ENCODE measurements at places on chromosomes 1 and 21.

DNA sequence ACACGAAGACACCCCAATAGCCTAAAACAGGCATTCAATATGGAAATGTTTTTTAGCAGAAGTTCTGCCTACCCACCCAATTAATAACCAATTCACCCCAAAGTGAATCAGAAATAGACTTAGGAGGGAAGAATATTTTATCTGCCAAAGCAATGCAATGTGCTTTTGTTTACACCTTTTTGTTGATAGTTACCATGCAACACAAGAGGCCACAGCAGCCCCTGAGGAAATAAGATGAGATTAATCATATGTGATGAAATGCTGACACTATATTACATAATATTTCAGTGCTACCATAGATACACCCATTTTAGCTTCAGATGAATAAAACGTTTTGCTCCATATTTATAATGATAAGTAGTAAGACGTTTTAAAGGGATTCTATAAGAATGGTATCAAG is 60.9 kb upstream of the RGS2 start:
- DNase-seq = no peak

DNA sequence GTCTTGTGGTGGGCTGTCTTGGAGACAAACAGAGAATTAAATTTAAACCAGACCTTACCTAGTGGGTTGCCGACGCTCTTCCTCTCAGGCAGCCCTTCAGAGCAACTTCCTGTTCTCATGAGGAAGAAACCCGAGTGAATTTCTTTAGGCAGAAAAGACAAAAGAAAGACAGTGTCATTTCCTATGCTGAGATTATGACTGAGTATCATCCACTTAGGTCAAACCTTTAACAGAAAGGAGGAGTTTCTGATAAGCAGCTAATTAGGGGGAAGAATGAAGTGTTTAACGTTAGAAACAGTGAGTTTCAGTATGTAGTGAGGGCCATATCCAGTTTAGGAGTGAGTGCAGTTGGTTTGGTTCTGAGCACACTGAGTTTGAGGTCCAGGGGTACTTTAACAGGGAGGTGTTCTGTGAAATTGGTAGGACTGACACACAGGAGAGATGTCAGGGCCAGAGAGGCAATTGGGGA is 38.7 kb downstream of the FASLG start:
- no peak for DNase-seq

DNA sequence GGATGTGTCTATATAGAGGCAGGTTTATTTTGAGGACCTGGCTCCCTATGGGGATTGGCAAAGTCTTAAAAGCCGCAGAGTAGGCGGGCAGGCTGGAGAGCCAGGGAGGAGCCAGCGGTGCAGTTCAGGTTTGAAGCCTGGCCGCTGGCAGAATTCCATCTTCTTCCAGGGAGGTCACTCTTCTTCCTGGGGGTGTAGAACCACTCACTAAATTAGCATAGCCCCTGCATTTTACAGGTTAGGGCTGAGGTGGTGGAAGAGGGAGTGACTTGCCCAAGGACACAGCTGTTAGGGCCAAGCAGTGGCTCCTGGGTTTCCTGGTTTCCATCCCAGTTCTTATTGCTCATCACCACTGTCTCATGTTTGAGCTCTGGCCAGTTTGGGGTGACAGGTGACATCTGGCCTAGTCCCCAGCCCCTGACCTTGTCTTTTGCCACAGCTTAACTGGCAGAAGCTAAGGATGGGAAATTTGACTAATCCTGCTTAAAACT is 1.4 kb downstream of the PINK1 start:
- DNase-seq = peak; percentile 75

- no peak for DNase-seq
These were observed 54.7 kb downstream of the PACC1 start for GRCh38 chr1:212359794-212360479.

DNA sequence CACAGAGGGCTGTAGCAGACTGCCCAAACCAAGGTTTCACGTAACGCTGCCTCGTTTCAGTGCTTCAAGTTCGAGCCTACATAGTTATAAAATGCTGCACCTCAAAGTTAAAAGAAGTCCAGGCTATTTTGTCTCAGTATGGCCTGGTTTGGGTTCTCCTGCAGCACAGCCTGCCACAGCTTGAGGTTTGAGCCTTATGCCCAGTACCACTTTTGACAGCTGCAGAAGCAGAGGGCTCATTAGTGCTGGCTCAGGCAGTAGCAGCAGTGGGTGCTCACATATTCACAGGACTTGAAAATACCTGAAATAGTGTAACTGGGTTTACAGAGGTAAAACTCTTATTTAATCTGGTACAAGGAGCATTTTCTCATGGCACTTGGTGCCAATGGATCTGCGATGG is 15.3 kb downstream of the SPATA46 start:
- no peak for DNase-seq

- DNase-seq = no peak
These were observed 7.3 kb downstream of the F11R start for GRCh38 chr1:161013488-161014230.

DNA sequence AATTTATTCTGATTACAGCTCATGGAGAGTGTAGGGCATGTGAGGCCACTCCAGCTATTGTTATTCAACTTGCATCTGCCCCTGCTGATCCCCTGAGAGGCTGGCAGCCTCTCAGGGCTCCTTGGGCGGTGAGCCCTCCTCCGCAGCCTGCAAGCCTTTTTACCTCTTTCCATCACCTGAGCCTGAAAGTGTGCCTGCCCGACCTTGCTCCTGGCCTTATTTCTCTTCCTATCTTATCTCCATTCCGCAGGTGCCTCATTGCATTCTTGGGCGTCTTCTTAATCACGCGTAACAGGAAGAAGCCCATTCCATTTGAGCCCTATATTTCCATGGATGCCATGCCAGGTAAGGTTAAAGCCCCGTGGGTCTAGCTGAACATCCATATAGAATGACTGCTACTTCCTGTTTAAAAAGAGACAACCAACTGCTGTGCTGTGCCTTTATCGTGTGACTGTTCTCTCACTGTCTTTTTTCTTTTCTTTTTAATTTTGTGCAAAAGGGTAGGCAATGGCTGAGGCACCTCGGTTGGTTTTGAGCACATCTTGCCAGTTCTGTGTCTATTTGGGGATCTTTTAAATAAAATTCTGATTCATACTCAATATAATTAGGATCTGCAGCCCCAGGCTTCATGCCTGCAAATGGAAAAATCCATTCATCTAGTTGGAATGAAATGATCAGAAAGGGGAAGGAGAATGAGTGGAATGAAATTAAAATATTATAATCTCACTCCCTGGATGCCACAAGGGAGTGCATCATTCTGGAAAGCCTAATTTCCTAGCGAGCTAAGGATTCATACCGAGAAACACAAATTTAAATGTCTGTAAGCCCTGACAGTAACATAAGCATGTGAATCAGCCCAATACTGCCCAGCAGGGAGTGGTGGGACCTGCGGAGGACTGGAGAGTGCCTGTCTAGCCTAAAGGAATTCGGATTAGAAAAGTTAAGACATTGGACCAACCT is 38.6 kb upstream of the RCAN3 start:
- DNase-seq = peak; percentile 76

- no peak for DNase-seq
These were observed 178.3 kb downstream of the RERE start for GRCh38 chr1:8639148-8639547.

GRCh38 chr21:17834639-17835354 is 15.6 kb upstream of the C21orf91 start:
- DNase-seq = no peak

DNA sequence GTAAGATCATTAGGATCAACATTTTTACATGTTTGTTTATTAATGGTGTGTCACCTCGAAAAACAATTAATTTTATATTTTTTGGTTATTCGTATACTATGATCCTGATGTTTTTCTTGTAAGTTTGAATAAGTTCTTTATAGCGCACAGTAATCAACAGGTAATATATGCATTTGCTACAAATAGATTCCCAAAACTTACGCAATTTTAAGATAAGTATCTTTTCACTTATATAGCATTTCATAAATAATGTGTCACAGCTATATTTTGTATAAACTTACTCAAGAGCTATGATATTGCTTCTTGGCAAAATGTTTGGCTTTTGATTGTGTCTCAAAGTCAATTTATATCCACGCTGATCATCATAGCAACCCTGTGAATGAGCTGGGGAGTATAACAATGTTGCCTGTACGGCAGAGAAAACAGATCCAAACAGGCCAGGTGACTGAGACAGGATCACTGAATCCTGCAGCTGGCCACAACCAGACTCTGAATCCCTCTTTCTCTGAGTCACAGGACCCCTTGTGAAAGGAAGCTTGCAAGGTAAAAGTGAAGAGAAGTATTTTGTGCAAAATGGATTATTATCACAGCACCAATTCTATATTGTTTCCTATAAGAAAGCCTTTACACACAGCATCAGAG is 48.6 kb downstream of the GNG12 start:
- DNase-seq = no peak

GRCh38 chr1:70674941-70675685 is 264.0 kb downstream of the CTH start:
- no peak for DNase-seq

- DNase-seq = peak; percentile 12
These were observed 52.9 kb downstream of the L1TD1 start for GRCh38 chr1:62247391-62248168.

GRCh38 chr1:116498789-116499628 is 71.8 kb downstream of the CD58 start:
- DNase-seq = peak; percentile 72

- DNase-seq = no peak
These were observed 49.8 kb downstream of the DISP3 start for GRCh38 chr1:11528611-11529261.

GRCh38 chr1:25773441-25774125 is 26.4 kb upstream of the SELENON start:
- DNase-seq = no peak

- no peak for DNase-seq
These were observed 698.5 kb upstream of the BRINP3 start for GRCh38 chr1:191176131-191176530.

GRCh38 chr1:27037518-27037917 is 24.9 kb upstream of the TENT5B start:
- no peak for DNase-seq

- no peak for DNase-seq
These were observed 11.0 kb downstream of the RAP1A start for GRCh38 chr1:111630567-111630966.

DNA sequence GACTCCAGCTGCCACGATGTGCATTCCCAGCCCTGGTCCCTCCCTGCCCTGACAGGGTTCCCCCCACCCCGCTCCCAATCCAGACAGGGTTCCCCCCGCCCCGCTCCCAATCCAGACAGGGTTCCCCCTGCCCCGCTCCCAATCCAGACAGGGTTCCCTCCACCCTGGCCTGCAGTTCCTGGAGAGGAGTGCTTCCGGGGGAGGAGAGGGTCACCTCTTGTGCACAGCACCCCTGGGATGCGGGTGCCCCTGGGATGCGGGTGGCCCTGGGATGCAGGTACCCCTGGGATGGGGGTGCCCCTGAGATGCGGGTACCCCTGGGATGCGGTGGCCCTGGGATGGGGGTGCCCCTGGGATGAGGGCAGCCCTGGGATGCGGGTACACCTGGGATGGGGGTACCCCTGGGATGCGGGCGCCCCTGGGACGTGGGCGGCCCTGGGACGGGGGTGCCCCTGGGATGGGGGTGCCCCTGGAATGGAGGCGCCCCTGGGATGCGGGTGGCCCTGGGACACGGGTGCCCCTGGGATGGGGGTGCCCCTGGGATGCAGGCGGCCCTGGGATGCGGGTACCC is 36.7 kb upstream of the SLC19A1 start:
- DNase-seq = no peak

GRCh38 chr1:169110689-169111447 is 4.4 kb downstream of the ATP1B1 start:
- DNase-seq = no peak

DNA sequence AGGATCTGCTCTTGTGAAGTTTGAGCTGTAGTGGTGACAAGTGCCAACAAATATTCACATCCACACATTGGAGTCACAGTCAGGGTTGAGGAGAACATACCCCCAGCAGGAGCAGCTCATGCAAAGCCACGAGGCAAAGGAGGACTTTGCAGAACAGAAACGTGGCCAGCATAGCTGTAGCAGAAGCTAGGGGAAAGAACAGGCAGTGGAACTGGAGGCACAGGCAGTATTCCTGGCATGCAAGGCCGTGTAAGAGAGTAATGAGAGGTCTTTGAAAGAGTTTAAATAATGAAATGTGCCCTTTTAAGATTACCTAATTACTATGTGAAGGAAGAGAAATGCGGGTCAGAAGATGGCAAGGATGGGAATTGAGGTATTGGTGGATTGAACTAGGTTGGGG is 40.9 kb upstream of the IKBKE start:
- no peak for DNase-seq

DNA sequence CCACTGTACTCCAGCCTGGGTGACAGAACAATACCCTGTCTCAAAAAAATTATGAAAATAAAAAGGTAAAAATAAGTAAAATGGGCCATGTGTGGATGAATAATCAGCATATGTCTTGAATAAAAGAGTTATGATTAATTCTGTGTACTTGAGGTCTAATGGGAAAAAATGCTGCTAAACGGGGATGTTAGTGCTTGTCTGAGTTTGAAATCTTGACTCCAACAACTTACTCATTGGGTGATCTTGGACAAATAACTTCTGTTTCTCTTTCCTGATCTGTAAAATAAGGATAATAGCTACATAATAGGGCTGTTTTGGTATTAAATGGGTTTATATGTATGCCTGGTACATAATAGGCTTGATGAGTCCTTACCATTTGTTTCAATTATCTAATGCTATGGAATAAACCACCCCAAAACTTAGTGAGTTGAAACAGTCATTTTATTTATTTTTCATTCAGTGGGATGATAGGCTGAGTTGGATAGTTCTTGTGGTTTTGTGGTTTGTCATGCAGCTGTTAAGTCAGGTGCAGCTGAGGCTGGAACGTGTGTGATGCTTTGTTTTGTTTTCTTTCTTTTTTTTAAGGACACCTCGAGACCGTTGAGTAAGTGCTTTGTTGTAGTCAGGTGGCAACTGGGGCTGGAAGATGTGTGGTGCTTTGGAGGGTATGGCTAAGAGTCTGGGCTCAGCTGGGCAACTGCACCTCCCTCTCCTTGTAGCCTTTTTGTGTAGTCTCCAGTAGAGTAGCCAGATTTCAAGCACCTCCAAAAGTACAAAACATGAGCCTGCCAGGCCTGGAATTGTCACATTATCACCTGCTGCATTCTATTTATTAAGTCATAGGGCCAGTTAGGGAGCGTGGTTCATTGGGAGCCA is 4.9 kb downstream of the MDM4 start:
- peak; percentile 26 for DNase-seq

GRCh38 chr1:210688512-210689234 is 360.0 kb downstream of the HHAT start:
- DNase-seq = no peak

GRCh38 chr1:32111789-32112188 is 3.9 kb downstream of the KPNA6 start:
- DNase-seq = no peak

GRCh38 chr21:42171091-42172053 is 47.6 kb upstream of the ABCG1 start:
- peak; percentile 84 for DNase-seq

Measured in NCI-H345 (cell line).